ENCODE measurements at places on chromosomes 3 and 15.

GRCh38 chr3:171284308-171285075, 175.7 kb downstream of the TNIK start:
- no peak for DNase-seq

GRCh38 chr3:181565416-181565815, 146.3 kb upstream of the SOX2 start:
- DNase-seq, result no peak

GRCh38 chr15:94535298-94536048, 304.1 kb downstream of the MCTP2 start:
- no peak for DNase-seq

DNA sequence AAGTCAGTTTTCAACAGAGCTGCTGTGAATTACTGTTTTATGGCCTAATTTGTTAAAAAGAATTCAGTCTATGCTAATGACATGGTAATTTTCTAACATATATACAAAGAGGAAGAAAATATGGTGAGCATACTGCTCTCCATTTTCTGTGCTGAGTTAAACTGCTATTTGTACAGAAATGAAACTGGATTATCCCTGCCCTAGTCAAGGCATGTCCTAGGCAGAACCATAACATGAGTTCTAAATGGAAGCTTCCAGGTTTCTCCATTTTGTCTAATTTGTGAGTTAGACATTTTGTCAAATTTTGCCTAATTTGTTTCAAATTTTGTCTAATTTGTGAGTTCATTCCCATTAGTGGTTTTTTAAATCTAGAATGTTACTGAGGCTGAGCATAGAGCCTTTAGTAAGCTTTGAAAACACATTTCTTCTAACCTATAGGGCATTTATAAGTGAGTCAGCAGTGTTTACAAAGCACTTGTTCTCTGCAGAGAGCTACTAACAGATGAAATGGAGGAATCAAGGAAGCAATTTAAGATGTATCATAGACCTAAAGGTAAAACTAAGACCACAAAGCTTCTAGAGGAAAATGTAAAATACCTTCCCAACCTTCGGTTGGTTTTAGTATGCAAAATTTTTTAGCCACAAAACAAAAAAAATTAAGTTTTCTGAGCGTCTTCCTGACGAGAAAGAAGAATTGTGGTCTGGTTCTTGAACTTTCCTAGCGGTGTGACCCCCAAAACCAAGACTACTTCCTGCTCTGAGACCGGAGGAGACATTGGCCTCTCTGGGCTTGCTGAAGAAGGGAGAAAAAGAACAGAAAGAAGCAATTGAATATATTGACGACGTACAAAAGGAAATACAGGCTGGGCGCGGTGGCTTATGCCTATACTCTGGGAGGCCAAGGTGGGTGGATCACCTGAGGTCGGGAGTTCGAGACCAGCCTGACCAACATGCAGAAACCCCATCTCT, 9.8 kb downstream of the P2RY14 start:
- DNase-seq, result no peak

- no peak for DNase-seq
These were observed 343.9 kb downstream of the GRM7 start for GRCh38 chr3:7204848-7205156.

DNA sequence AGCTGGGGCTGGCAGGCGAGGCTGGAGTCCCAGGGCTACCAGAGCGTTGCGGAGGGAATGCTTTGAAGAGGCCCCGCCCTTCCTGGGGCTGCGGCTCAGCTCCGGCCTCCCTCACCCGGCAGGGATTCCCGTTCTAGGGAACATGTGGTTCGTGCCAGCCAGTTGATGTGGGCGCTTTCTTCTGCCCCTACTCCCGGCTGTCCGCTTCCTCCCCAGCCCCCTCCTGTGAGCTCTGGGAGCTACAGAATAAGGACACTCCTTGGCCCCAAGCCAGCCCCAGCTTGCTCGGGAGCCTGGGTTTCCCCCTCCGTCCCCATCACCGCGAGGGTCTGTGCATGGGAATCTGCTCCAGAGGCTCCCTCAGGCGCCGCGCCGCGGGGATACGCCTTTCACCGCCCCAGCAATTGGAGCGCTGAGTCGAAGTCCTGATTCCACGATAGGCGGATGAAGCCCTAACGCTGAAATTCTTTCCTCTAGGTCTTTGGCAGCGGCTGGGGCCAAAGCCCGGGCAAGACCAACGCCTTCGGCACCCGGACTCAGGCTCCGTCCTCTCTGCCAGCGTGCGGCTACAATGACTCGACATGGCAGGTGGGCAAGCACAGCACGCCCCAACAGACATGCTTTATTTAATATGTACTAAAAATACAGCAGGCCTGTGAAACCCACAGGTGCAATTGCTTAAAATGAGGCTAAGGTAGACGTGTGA, 69.5 kb downstream of the KLF15 start:
- DNase-seq, result peak; percentile 41

- DNase-seq, result no peak
These were observed 5.3 kb downstream of the CCR5AS start for GRCh38 chr3:46401579-46401978.

- no peak for DNase-seq
These were observed 169.2 kb downstream of the NFKBIZ start for GRCh38 chr3:102018551-102018950.

- no peak for DNase-seq
These were observed 10.9 kb upstream of the OXTR start for GRCh38 chr3:8780279-8780678.

DNA sequence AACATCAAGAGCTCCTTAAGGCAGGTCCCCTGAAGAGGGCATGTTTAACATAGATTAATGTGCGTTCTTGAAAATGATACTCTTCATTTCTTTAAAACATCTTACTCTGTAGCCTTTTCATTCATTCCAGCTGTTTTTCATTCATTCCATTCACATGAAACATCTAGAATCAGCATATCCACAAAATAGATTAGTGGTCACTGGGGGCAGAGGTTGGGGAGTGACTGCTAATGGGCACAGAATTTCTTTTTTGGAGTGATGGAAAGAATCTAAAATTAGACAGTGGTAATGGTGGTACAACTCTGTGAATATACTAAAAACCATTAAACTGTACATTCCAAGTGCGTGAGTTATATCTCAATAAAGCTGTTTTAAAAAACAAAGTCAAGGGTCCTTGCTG, 15.4 kb upstream of the CXCR6 start:
- no peak for DNase-seq

GRCh38 chr15:68897016-68897415, 33.3 kb upstream of the SPESP1 start:
- no peak for DNase-seq

GRCh38 chr3:170867143-170867937, 2.7 kb downstream of the RPL22L1 start:
- DNase-seq, result no peak

DNA sequence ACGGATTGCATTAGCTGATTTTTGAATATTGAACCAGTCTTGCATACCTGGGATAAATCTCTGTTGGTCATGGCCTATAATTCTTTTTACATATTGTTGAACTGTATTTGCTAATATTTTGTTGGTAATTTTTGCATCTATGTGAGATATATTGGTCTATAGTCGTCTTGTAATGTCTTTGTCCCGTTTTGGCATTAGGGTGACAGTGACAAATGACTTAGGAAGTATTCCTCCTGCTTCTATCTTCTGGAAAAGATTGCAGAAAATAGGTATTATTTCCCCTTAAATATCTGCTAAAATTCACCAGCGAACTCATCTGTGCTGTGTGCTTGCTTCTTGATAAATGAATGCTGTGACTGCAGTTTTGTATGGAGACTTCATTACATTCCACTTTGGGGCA, 23.7 kb downstream of the MUC20 start:
- no peak for DNase-seq

DNA sequence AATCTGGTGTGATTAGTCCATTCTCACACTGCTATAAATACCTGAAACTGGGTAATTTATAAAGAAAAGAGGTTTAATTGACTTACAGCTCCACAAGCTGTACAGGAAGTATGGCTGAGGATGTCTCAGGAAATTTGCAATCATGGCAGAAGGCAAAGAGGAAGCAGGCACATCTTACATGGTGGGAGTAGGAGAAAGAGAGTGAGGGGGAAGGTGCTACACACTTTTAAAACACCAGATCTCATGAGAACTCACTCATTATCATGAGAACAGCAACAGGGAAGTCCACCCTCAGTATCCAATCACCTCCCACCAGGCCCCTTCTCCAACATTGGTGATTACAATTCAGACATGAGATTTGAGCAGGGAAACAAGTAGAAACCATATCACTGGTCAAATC, 24.0 kb upstream of the ACP3 start:
- DNase-seq, result no peak

GRCh38 chr15:68209735-68210408, 4.7 kb upstream of the CALML4 start:
- no peak for DNase-seq

DNA sequence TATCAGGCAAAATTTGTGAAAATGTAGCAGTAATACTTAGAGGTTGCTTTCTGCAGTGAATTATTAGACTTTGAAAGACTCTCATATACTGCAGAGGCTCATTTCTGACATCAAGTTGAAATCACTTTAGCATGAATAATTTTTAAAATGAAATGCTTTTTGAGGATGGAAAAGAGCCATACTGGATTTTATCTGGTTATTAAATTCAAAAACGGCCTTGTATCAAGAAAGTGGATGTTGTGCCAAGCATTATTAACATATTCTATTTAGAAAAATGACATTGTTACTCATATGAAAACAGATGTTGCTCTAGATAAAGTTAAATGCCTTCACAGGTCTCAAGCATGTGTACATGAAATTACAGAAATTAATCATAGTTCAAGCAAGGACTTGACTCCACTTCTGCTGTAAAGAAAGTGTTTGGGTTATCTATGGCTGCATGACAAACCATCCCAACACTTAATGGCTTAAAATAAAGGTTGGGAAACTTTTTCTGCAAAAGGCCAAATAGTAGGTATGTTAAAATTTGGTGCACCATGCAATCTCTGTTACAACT, 64.5 kb upstream of the ZNF280D start:
- no peak for DNase-seq

DNA sequence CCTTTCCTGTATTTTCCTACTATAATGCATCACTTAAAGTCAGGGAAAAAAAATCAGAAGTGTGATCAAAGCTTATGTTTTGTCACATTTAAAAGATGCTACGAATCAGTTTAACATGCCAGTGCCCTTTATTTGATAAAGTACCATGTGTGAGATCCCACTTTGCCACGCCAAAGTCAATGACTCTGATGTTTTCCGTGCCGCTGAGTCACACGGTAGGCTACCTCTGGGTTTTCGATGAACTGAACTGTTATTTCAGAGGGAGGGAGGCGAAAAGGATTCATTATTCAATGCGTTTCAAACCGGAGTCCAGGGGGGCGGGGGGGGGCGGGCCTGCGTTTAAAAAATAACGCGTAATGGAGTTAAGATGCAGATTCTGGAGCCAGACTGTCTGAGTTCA, 203.0 kb downstream of the ABHD5 start:
- DNase-seq, result no peak

- DNase-seq, result no peak
These were observed 145.3 kb downstream of the NR1I2 start for GRCh38 chr3:119927190-119927589.

DNA sequence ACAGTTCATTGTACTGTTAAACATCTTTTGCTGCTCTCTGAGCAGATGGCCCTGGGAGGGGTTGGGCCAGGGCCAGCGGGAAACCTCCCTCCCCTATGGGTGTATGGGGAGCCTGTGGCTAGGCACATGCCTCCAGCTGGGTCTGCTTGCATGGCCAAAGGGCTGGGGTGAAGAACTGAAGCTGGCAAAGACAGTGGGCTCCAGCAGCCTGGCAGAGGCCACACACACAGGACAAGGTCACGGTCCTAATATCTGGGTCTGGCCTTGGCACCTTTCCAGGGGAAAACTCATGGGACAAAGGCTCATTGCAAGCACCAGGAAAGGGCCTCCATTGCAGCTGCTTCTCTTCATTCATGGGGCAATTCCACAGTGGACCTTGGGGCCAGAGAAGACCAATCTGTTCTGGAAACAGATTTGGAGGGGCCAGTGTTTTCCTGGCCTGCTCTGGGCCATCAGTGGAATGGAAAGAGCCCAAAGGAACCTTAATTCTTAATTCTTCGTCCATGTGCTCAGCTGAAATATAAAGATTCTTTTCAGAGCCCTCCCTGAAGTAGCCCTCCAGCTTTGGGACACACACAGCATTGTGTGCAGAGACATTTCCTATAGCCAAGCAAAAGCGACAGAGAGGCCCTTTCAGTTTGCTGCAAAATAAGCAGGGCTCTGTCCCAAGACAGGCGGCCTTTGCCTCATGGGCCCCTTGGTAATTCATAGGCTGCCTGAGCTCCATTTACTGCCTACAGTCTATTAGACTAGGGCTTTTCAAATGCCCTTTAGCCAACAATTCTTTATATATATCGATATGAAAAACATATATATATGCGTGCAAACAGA, 11.3 kb upstream of the LIMD1 start:
- DNase-seq, result no peak

GRCh38 chr15:81095690-81096365, 38.2 kb upstream of the CFAP161 start:
- no peak for DNase-seq

DNA sequence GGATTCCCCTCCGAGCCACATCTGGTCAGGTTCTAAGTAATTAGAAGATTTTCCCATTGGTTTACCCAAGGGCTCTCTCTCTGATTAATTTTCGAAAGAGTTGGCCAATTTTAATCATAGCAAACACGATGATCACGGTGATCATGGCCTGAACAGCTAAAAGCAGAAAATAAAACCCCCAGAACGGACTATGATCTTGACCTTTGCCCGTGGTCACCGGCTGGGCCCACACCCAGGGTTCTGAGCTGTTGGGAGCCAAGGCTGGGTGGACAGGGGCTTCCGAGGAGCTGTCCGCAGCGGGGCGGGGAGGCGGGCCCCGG, 2.6 kb downstream of the GP5 start:
- DNase-seq, result no peak

DNA sequence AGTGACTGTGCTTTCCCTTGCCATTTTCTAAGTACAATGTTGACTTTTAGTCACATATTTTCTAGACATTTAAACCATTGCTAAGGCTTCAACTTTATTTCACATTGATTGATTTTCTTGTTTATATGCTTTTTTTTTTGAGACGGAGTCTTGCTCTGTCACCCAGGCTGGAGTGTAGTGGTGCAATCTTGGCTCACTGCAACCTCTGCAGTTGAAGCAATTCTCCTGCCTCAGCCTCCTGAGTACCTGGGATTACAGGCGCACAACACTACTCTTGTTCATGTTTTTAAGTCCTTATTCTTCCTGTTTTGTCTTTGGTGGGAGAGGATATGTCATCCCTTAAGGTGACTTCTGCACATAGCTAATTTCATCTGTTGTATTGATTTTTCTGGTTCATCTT, 74.9 kb upstream of the LRRFIP2 start:
- no peak for DNase-seq

All from NCI-H1105 treated with DMSO at 0.1 percent for 48 hours (cell line).